ENCODE measurements at places on chromosomes 16 and 17. TPM values are rescaled to one million over a fixed set of nuclear protein-coding genes. Genes with fewer than 3 reads are reported as not detected.

CACNG5 gene
- total RNA-seq, result not detected

OTOA gene
- total RNA-seq, result not detected

DNA sequence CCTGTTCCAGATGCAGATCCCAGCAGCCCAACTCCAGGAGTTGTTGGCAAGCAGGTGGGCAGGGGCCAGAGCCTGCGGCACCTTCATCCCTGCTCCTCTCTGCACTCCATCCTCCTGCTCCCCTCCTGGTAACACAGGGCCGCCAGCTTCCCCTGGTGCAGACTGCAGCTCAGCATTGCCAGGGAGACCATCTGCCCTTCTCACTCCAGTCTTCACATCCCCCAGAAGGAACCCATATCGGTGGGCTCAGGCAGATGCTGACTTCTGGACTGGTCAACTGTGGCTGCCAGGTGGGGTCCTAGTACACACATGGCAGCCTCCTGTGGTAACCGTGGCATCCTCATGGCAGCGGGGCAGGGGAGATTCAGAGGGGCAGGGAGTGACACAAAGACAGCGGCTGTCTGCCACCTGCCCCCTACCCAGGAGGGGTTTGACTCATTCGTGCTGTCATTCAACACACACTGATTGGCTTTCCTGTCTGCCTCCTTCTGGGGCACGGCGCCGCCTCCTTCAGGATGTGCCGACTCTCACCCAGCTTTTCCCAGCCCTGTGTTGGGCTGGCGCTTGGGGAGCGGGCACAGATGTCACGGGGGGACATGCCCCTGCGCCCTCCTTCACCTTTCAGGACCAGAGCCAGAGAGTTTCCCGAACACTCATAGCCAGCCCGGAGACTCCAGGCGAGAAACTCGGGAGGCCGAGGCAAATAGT, 120.9 kb downstream of the CMIP start:
- DNase-seq, result no peak

GRCh38 chr16:69613378-69614154, 47.8 kb downstream of the NFAT5 start:
- peak; percentile 29 for DNase-seq

CASKIN2 gene
- 16.9 TPM for total RNA-seq

KRT25 gene
- total RNA-seq, result not detected

SP6 gene
- total RNA-seq, result 1.3 TPM

GRCh38 chr17:56653877-56654276, 60.4 kb downstream of the NOG start:
- peak; percentile 33 for DNase-seq

GRCh38 chr17:21213638-21214014, 335 bp downstream of the TMEM11 start:
- DNase-seq, result peak; percentile 20

MRM1 gene
- 3.1 TPM for total RNA-seq

DNA sequence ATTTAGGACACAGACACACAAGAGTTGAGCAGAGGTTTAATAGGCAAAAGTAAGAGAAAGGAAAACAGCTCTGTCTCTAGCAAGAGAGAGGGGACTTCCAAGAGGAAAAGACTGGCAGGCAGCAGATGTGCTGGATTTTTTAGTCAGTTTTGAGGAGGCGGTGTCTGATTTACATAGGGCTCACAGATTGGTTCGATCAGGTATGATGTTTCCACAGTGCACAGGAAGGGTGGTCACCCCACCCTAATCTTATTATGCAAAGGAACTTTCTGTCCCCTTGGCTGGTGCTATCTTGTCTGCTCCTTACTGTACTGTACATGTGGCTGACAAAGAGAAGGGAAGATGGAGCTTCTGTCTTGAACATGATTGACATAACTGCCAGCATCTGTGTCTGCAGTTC, 25.3 kb downstream of the BFAR start:
- no peak for DNase-seq

TAF15 gene
- total RNA-seq, result 153 TPM

DNA sequence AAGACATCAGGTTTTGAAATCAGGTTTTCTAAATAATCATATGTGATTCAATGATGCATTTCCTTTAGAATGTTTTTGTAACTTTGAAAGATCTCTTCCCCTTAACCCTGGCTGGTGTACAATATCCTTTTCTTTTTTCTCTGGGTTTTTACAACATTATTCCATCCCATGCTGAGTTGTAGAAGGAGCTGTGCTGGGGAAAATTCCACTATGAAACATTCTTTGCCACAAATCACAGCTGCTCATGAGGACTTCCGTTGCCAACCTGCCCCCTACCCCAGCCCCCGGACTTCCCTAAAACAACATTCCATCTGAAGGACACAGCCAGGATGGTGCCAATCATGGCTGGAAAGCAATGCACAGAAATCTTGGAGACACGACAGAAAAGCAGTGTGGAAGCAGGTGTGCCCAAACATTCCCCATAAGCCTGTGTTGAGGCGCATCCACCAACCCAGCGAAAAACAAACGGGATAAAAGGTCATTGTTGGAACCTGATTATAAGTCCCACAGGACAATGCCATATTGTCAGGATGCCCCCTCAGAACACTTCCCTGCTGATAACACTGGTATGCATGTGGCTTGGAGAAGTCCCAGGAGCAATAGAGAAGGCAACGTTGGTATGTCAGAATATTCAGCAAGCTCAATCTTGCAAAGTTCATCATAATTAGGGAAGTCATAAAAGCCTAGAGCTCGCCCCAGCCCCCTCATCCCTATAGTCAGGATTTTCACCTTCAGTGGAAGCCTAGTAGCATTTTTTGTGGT, 475.0 kb downstream of the HS3ST3B1 start:
- DNase-seq, result peak; percentile 18

GRCh38 chr16:66905633-66906539, 12.8 kb downstream of the CDH16 start:
- DNase-seq, result no peak

DNA sequence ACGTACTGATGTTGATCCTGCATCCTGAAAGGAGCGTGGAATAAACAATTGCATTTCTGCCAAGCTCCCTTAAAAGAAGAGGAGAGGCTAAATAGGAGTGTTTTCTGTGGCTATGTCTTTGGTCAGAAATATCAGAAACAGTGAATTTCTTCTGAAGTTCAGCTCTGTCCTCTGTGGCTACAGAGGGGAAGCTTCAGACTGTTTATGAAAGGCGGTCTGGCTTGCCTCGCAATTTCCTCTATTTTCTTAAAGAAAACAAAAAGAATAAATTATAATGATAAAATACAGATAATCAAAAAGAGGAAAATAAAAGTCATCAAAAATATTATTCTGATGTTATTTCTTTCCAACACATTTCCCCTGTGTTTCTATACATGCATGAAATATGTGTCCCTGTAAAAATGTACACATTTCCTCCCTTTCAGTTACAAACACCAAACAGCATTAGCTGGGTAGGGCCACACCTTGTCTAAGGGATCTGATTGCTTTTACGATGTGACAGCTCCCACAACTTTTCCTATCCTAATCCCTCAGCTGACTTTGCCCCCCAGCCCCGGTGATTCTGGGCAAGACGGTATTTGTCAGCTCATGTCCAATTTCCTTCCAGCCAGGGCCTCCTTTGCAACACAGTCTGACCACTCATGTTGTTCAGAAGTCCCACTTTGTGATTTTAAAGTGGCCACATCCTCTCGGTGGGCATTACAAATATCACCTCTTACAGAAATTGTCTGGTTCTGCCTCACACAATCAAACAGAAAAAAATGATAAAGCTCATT, 439.0 kb downstream of the HS3ST3B1 start:
- DNase-seq, result no peak

ATXN7L3 gene
- total RNA-seq, result 96.0 TPM

TLCD2 gene
- 6.0 TPM for total RNA-seq

- peak; percentile 72 for DNase-seq
These were observed 169.9 kb upstream of the MAF start for GRCh38 chr16:79770244-79771064.

DNA sequence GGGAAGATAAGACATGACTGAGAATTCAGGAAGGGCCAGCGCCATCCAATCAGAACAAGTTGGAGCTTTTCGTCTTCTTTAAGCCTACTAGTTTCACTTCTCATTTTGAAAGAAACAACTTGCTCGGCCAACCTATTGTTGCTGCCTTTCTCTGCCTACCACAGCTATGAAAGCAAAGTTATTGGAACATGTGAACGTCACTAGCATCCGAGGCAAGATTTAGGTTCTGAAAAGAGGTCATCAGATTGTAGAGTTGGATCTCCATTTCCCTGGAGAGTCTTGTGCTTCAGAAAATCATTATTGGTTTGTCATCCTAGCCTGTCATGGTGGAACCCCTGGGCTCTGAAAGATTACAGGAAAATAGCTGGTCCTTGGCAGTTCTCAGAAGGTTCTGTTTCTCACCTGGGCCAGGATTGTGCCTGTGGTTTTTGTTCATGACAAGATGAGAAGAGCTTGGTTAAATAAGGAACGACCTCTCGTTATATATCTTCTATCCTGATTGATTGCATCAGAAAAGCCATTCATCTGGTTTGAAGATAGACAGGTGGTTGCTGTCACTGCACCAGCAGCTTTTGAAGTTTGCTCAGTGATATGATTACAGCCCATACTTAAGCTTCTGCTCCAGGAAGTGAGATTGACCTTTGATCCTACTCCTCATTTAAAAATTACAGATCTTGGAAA, 25.3 kb downstream of the CDH13 start:
- DNase-seq, result no peak

DNA sequence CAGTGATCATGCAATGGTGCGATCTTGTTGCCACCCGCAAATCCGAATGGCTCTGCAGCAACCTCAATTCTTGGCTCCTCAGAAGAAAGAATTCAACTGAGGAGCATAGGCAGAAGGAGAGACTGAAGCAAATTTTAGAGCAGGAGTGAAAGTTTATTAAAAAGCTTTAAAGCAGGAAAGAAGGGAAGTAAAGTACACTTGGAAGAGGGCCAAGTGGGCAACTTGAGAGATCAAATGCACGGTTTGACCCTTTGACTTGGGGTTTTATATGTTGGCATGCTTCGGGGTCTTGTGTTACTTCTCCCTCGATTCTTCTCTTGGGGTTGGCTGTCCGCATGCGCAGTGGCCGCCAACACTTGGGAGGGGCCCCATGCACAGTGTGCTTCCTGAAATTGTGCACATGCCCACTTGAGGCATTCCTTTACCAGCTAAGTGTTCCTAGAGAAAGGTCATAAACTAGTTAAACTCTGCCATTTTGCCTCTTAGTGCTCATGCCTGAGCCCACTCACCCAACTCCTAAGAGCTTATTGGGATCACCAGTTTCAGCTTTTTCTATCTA, 36.7 kb downstream of the ZNRF1 start:
- no peak for DNase-seq
